ENCODE measurements at places on chromosomes 7 and 10. TPM values are rescaled to one million over a fixed set of nuclear protein-coding genes. Genes with fewer than 3 reads are reported as not detected.

DNA sequence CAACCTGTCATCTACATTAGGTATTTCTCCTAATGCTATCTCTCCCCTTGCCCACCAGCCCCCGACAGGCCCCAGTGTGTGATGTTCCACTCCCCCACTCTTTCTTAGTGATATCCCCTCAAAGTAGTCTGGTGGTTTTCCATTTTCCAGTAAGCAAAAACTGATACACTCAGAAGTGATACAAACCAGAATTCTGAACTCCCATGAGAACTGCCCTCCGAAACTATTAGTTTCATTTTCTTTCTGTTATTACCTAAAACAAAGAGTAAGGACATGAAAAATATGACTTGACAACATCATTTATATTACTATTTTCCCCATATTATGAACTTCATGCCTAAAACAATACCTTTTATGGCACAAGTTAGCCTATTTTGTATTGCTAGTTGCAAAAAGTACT, 175.0 kb downstream of the OTUD1 start:
- no peak for DNase-seq

- no peak for DNase-seq
Measured at GRCh38 chr10:133453516-133454203, at the start of gene SCART1. Gene SCART1 (plus strand): TSS chr10:133453945. CDS start chr10:133453998, 53 bp downstream.

DNA sequence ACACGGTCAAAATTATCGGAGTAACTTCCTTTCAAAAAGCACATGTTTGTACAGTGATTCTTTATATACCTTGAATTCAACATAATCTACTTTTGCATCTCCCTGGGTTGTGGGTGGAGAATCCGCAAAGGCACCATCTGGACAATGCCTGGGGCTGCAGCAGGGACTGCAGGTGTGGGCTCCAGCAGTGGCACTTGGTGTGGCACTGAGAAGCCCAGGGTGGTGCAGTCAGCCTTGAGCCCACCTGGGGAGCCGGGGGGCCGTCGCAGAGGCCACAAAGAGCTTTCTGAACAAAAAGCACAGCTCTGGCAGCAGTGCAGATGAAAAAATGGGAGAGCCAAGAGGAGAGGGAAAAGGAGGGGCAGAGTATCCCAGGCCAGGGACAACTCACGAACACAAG, 22.2 kb downstream of the PARD3 start:
- DNase-seq: no peak

DNA sequence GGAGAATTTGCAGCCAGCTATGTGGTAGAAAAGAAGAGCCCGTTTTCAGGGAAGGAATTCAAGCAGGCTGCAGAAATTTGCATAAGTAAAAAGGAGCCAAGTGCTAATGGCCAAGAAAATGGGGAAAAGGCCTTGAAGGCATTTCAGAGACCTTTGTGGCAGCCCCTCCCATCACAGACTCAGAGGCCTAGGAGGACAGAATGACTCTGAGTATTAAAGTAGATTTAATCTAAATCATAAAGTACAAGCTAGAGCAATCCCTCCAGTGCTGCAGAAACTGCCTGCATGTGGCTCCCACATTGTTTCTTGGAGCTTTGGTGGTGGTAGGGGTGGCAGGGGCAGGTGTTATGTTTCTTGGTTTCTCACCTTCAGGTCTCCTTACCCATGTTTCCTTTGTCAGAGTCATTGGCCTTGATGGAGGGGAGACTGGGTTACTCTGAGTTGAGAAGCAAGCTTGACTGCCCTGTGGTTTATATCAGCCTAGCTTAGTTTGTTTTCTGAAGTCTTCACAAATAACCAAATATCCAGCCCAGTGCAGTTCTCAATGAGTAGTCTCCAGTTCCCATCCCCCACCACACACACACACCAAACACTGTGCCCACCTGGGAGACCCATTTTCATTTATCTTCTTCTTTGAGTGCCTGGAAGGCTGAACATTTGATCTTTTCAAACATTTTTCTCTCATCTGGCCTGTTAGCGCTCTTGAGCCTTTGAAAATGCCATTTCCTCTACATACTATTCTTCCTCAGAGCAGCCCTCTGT, 34.5 kb downstream of the ITPRIP start:
- no peak for DNase-seq

DNA sequence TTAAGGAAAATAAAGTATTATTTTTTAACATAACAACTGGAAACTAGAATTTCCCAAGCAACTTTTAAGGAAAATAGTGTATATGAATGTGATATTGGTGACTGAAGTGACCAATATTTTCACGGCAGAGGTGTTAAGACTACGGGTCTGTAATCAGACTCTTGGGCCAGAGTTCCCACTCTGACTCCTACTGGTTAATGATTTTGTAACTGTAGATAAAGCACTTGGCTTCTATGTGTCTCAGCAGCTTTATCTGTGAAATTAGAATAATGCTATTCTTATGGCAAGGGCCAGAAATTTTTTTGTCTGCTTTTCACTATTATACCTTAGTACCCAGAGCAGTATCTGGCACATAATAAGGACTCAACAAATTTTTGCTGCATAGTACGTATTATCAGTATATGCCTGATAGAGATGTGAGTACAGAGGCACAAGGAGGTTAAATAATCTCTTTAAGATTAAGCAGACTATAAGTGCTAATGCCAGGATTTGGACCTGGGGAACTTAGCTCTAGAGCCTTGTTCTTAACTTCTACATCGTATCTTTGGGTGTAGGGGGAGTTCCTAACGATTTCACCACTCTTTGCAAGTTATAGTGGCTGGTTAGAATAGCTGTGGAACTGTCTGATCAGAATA, 186.1 kb upstream of the SLC26A5 start:
- no peak for DNase-seq

DNA sequence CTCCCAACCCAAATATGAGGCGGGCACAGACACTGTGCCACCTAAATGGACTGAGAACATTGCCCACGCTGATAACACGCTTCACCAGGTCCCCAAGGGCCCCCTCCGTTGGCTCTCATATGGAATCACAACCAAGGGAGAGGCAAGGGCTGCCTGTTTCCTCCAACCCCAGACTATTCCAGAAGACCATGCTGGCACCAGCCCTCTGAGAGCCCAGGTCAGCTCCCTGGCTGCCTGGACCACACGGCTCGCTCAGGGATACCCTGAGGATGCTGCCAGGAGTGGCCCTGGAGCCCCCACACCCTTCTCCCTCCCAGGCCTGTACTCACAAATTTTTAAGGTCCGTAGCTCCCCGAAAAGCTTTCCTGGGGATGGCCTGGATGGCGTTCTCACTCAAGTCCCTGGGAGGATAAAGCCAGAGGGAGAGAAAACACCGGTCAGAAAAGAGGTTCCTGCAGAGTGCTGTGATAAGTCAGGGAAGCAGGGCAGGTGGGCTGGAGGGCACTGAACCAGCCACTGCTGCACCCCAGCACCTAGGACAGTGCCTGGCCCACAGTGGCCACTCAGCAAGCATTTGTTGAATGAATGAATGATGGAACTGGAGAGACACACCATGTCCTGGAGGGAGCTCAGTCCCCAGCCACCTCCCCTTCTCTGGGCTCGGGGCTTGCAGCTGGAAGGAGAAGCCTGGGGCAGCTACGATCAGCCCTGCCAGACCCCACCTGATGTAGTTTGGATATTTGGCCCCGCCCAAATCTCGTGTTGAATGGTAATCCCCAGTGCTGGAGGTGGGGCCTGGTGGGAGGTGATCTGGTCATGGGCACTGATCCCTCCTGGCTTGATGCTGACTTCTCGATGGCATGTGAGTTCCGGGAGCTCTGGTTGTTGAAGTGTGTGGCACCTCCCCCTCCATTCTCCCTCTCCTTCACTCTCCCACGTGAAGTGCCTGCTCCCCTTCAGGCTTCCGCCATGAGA, 119.8 kb downstream of the SLIT1 start:
- DNase-seq: no peak

DNA sequence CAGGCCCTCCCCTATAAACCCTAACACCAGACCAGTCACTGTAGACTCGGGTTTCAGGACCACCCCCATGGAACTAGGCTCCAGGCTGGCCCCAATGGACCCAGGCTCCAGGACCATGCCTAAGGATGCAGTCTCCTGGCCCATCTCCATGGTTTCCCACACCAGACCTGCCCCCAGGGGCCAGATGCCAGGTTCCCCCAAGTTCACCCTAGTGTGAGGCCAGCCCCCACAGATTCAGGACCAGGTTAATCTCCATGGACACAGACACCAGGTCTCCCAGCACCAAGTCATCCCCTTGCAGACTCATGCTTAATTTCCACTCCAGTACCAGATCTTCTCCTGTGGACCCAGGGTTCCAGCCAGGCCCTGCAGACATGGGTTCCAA, 103.8 kb upstream of the LANCL2 start:
- DNase-seq: no peak

DNA sequence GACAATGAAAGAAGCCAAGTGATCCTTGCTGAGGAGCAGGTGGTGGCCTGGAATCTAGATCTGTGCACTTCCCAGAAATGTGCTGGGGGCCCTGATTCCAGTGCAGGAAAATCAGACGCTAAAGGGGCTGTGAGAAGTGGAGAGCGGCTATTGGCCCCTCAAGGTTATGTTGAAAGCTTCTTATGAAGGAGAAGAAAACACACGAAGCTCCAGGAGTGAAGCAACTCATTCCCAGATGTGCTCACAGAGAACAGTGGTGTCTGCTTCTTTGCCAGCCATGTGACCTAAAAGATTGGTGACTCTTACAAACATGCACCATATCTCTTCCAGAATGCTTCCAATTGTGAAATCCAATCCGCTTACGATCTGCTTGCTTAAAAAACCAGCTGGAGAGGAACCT, 679.3 kb upstream of the IGFBP3 start:
- DNase-seq: no peak

GRCh38 chr10:60448246-60448645, 58.6 kb upstream of the ANK3 start:
- no peak for DNase-seq

DNA sequence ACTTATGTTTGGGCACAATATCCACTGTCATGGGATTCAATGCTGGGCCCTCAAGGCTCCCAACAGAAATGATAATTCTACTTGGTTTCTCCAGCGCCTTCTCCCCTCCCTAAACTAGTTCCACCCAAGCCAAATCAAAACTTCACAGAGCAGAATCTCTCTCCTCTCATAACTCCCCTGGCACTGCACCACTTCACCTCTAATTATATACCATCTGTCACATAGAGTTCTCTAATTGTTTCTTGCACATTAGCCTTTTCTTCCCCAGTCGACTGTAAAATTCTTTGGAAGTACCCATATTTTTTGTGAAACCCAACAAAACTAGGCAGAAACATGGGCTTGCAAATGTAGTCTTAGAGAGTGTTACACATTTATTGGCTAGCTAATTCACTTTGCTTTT, 8.1 kb downstream of the SGMS1 start:
- no peak for DNase-seq

GRCh38 chr7:46943996-46944395, 637.9 kb downstream of the TNS3 start:
- DNase-seq: no peak

- peak; percentile 47 for DNase-seq
Measured at GRCh38 chr10:95363303-95363912, 72.6 kb upstream of the PDLIM1 start.

DNA sequence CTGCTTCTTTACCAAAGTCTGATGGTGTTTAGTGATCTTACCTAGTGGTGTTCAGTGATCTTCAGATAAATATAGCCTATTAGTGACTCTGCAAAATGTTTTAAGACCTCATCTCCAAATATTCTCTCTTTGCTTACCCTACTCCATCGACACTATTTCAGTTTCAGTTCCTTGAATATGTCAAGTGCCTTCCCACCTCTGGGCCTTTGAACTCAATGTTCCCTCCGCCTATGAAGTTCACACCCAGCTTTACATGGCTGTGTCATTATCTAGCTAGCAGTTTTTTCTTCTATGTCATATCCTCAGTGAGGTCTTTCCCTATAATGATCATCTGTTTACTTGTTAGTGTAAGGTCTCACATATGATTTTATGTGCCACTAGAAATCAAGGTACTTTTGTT, 322.6 kb downstream of the DGKB start:
- DNase-seq: no peak

- DNase-seq: no peak
Measured at GRCh38 chr10:66187053-66187733, 738.6 kb upstream of the LRRTM3 start.

DNA sequence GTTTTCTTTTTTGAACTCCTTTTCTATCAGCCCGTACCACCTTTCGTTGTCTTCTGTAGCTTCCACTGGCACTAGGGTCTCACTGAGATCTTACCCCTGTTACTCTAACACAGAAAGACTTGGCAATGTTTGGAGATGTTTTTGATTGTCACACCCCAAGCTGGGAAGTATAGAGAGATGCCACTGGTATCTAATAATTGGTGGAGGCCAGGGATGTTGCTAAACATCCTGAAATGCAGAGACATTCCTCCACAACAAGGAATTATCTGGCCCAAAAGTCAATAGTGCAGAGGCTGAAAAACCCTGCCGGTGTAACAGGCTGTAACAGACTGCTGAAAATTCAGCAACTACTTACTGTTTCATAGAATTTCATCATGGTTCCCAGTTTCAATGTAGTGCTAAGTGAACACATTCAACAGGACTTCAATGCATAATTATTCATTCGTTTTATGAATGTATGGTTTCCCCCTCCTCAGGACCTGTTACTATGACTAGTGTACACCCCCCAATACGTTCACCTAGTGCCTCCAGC, 115.9 kb downstream of the TRIM24 start:
- DNase-seq: no peak

GIGYF1 gene
- 49.1 TPM for total RNA-seq

TAS2R5 gene
- total RNA-seq: 0.67 TPM

DCLRE1A gene
- total RNA-seq: 16.0 TPM

ANKRD2 gene
- total RNA-seq: not detected

TMEM270 gene
- total RNA-seq: not detected

ANKRD30A gene
- not detected for total RNA-seq

SYT15 gene
- 1.5 TPM for total RNA-seq

FGFBP3 gene
- 2.5 TPM for total RNA-seq

COBL gene
- not detected for total RNA-seq

SH2B2 gene
- 2.1 TPM for total RNA-seq

GIMAP7 gene
- total RNA-seq: 46.9 TPM

WIPF3 gene
- total RNA-seq: not detected

SFTPA1 gene
- total RNA-seq: not detected

TMEM225B gene
- 0.64 TPM for total RNA-seq
